NCI-H1694 treated with DMSO at 0.1 percent for 48 hours (cell line): ENCODE measurements at places on chromosomes 13 and 19.

GRCh38 chr19:35155441-35155840 is 906 bp downstream of the FXYD5 start:
- no peak for DNase-seq

GRCh38 chr19:31128291-31128690 is 220.9 kb downstream of the TSHZ3 start:
- no peak for DNase-seq

- DNase-seq = no peak
These were observed 1.1 kb downstream of the COX6B2 start for GRCh38 chr19:55353356-55353802.

- DNase-seq = peak; percentile 54
These were observed 60.0 kb upstream of the LRCH1 start for GRCh38 chr13:46492946-46493345.

DNA sequence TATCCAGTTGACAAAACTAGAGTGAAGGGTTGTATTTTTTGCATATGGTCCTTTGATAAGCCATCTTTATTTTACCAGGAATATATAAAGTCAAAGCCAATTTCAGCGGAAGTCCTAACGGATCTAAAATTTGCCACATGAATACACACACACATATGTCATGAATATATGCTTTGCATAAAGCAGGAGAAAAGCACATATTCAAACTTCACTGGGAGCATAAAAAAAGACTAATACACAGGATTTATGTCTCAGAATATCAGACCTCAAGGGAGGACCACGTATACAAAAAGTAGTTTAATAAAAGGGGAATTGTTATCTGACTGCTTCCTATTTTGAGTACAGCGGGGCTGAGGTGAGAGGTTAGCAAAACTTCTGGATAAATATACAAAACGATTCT is 308.7 kb downstream of the PCDH9 start:
- DNase-seq = no peak

DNA sequence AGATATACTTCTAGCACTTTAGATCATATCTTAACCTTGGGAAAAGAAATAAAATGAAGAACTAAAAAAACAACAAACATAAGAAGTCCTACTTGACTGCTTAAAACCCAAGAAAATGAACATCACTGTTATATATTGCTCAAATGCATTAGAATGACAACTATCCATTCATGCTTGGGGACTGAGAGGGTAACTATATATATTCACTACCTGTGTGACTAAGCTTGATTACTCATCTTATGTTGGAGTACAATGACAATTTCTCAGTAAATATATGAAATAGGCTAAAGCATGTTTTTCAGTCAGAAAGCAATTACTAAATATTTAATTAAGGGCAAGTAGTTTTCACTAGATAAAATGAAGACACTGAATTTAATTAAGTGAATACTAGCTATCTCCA is 40.1 kb downstream of the ZC3H13 start:
- no peak for DNase-seq

DNA sequence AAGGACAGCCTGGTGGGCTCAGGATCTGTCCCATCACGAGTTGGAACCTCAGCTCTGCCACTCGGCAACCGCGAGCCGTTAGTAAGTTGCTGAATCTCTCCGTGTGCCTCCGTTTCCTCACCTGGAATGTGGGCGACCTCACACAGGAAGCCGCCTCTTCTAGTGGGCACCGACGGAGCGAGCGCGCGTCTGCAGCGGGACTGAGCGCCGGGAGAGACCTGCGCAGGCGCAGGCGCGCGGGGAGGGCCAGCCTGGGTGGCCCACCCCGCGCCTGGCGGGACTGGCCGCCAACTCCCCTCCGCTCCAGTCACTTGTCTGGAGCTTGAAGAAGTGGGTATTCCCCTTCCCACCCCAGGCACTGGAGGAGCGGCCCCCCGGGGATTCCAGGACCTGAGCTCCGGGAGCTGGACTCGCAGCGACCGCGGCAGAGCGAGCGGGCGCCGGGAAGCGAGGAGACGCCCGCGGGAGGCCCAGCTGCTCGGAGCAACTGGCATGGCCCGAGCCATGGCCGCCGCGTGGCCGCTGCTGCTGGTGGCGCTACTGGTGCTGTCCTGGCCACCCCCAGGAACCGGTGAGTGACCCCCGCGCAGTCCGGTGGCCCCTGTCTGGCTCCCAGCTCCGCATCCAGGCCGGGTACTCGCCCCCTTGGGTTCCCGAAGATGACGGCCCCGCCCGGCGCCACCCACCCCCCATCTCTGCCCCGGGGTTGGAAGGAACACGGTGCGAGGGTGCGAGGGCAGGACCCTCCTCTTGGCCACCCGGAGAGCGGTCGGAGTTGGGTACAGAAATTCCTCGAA is at the start of gene PVR:
Gene PVR, plus strand, starts transcription at position 306 of the 797 bp plus-strand sequence. Its CDS starts 187 bp downstream, at position 493.
- DNase-seq = peak; percentile 61

GRCh38 chr13:30664689-30665275 is 47.1 kb downstream of the USPL1 start:
- DNase-seq = no peak

DNA sequence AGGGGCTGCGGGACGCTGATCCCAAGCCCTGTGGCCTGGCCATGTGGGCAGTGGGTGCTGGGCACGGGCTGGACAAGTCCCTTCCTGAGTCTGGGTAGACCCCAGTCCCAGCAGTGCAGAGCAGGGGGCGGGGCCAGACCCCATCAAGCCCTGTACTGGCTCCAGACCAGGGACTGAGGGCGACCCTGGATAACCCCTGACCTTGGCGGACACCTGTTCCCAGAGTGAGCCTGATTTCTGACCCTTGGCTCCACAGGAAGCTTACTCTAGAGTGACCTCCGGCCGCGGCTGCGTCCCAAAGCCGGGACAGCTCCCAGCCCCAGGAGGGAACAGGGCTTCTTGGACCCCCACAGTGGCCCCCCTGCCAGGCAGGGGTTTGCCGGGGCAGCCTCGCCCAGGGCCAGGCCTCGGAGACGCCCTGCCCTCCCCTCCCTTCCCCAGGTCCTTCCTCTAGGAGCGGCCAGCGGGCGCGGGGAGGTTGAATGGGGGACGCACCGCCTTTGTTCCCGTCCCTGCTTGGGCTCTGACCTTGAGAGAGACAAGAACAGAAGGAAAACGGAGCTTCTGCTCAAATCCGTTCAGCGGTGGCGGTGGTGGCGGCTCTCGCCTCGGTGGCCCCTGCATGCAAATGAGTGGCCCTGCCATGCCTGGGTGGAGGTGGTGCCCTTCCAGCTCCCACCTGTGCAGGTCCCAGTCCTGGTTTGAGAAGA is 2.3 kb upstream of the EFNA2 start:
- DNase-seq = no peak

- DNase-seq = peak; percentile 63
These were observed 2.8 kb downstream of the TNNT1 start for GRCh38 chr19:55146078-55146704.

DNA sequence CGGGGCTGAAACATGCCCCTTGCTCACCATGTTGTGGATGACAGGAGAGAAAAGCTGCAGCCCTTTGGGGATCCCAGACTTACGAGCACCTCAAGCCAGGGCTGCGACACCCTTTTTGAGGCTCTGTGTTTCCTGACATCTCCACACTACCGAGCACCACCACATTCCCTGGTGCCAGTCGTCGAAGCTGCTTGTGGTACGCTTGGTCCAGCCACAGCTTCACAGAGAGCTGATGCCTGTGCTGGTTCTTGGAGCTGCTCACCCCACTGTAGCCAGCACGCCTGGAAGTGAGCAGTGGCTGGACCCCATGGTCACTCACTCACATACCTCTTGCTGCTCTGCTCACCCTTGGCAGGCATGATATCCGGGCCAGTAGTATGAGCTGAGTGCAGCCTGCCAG is 367.5 kb downstream of the SLITRK6 start:
- no peak for DNase-seq

- no peak for DNase-seq
These were observed 20.8 kb downstream of the NOVA2 start for GRCh38 chr19:45952686-45953505.

- DNase-seq = no peak
These were observed 5.6 kb upstream of the ARRDC2 start for GRCh38 chr19:18002347-18002850.

DNA sequence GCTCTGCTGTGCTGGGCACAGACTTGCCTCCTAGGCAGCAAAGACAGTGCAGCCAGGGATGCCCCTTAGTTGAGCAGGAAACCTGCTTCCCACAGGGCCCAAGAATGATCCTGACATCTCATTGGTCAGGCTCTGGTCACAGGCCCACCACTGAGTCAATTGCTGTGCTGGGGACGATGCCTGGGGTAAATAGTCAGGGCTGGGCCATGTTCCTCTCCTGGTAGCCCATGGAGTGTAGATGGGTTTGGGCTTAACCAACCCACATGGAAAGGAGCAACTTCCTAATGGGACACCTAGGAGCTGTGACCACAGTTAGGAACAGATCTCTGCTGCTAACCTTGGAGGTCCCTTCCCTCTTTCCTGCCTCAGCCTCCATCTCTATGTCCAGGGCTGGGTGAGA is 212.5 kb upstream of the ZNF536 start:
- DNase-seq = no peak

- no peak for DNase-seq
These were observed 5.1 kb downstream of the OR10H1 start for GRCh38 chr19:15810335-15810734.

DNA sequence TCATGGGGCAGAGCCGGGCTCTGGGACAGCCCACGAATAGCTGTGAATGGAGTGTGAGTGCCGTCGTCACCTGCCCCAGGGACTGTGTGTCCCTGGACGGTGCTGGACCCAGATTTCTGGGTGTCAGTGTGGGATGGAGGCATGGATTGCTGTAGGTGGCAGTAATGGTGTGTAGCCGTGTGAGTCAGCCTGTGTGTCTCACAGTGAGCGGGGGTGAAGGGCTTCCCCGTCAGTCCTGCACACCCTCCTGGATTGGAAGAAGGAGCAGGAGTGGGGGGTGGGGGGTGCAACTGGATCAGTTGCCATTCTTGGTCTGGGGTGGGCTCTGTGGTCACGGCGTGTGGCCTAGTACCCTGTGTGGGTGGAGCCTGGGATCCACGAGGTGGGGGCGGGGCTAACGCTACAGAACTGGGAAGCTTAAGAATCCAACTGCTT is 6.5 kb upstream of the LTBP4 start:
- DNase-seq = no peak

DNA sequence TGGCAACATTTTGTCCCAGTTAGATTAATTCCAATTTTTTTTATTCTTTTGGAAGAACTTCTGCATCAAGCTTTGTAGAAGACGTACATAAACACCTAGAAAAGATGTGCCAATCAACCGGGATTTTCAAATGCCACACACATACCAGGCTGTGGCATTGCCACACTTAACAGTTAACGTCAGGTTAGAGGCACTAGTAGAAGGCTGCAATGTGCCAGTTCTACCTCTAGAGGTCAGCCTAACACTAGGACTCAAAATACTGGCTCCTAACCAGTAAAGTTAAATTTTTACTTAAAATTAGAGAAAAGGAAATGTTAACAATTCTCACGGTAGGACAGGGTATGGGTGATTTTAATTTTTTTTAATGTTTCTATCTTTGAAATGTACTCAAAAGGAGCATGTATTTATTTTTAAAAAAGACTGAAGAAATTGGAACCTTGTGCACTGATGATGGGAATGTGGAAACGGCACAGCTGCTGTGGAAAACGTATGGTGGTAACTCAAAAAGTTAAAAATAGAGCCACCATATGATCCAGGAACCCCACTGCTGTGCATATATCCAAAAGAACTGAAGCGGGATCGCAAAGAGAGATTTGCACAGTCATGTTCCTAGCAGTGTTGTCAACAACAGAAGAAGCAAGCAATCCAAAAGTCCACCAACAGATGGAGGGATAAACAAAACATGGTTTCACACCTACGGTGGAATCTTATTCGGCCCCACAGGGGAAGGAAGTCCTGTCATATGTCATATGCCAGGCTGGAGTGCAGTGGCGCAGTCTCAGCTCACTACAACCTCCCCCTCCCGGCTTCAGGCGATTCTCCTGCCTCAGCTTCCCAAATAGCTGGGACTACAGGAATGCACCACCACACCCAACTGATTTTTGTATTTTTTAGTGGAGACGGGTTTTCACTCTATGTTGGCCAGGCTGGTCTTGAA is 30.3 kb downstream of the CRYL1 start:
- DNase-seq = peak; percentile 55

GRCh38 chr19:12946092-12946721 is 545 bp downstream of the RAD23A start:
- DNase-seq = no peak

GRCh38 chr13:28406733-28407266 is 88.1 kb downstream of the FLT1 start:
- no peak for DNase-seq

GRCh38 chr19:18660051-18660910 is 23.2 kb upstream of the CRTC1 start:
- DNase-seq = no peak

DNA sequence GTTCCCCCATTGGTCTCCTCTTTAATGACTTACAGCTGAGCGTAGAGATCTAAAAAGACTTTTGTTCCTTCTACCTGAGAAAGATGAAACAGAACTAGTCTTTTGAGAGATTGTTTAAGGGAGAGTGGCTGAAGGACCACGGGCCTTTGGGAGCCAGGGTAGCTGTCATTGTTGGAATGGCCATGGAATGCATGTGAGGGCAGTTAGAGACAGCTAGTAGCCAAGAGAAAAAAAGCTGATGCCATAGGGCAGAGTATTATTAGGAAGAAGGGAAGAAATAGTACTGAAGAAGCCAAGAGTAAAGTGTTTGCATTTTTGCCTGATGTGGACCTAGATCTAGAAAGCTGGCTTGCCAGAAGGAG is 5.6 kb downstream of the ZNF507 start:
- no peak for DNase-seq

DNA sequence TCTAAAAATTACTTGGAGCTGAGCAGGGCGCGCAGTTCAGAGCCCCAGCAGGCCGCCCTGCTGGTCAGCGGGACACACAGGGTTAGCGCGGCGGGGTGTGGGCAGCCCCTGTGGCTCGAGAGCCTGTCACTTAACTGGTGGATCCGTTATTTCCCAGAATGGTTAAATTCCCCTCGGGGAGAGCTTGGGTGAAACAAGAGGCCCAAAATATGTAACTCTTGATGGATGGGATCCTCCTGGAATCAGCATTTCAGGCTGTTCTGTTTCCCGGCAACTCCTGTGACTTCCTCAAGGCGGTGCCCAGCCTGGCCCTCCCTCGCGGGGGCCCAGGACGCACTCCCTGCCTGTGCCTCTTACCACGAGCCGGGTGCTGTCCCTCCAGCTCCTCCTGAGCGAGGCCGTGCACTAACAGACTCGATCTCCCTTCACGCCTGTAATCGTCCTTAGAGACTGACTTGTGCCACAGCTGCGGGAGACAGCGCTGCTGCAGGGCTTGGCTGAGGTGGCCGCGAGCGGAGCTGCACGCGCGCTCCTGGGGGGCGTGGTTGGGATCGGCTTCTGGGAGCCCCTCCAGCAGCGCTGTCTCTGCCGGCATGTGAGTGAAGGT is 9.7 kb downstream of the PTBP1 start:
- no peak for DNase-seq

DNA sequence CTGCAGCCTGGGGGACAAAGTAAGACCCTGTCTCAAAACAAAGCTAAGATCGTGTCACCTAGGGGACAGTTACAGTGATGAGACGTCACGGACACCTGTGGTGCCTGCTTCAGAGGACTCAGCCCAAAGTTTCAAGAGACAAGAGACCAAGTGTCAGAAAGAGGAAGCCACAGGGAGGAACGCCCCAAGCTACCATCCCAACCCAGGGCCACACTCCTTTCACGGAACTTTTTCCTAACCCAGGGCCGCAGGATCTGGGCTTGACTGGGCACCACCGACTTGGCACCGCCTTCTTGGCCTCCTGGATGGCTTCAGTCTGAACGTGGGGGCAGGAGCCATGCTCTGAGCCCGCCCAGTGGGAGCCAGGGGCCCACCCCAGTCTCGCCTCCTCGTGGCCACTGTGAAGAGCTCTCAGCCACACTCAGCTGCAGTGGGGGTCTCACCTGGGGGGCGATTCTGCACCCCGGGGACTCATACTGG is 8.5 kb downstream of the MOB3A start:
- no peak for DNase-seq

- DNase-seq = peak; percentile 95
These were observed 16.0 kb downstream of the SMAD9 start for GRCh38 chr13:36903925-36904595.

- no peak for DNase-seq
These were observed 45.3 kb upstream of the TRPC4 start for GRCh38 chr13:37914781-37915391.
